ENCODE measurements at places on chromosomes 12 and 14.
A peak's percentile ranks its signal among the peaks of the same experiment; 100 is the strongest.

DNA sequence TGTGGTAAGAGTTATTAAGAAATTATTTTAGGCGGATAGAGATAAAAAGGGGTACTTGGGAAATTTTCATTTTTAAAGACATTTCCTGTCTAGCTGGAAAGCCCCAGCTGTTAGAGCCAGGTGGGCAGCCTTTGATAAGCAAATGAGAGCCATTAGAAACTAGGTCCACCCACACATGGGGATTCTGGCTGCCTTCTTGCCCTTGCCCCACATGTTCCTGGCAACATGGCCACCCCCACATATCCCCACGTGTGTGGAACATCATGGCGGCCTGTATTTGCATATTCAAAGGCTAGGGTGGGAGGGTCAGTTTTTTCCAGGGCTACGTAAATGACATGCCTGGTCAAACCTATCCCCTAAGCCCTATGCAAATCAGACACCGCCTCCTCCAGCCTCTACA is 1382.1 kb downstream of the AACS start:
- DNase-seq = no peak

GRCh38 chr12:48810903-48811431 is 7.3 kb upstream of the CACNB3 start:
- no peak for DNase-seq

DNA sequence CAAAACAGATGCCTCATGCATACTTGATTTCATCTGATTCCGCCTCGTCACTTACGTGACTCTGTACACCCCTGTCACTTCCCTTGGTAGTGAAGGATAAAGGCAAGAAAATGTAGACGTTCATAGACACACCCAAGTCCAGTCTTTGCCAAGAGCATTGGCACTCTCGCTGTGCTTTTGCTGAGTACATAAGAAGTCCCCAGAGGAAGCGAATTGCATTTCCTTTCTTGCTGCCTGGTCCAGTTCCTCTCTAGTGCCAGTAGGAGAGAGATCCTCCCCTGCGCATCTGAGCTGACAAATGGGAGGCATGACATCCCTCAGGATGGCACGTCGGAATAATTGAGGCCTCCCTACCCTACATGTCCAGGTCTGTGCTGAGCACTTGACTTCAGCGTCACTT is 21.3 kb upstream of the RIN3 start:
- no peak for DNase-seq

DNA sequence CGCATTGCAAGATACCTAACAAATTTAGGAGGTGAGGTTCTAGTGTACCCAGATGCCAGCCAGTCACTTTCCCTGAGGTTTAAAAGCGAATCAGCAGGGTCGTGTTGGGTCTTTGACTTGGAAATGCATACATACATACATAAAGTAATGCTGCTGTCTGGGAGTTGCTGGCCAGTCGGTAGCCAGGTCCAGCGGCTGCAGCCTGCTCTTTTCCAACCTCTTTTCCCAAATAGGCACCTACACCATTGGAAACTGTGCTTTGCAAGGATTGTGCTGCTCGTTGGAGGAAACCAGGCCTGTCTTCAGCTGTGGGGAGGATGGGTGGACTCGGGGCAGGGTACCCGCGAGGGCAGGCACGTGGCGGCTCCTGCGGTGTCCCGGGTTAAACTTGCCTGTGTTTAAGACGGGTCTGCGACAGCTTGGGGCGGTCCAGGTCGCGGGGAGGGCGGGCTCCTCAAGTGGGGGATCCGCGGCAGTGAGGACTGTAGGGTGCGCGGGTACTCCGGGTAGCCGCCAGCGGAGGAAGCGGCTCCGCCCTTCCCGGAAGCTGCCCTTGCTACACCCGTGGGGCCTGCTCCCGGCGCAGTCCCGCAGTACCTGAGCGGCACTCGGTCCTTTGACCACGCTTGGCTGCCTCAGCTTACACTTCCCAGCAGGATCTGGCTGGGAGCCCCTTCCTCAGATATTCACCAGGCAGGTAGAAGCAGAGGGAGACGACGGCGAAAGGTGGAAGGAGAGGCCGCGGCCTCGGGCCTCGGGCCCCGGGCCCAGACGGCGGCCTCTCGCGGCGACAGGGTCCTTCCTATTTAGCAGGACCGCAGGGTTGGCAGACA is 2.7 kb downstream of the TTC6 start:
- DNase-seq = no peak

GRCh38 chr12:89848732-89849131 is 140.1 kb upstream of the ATP2B1 start:
- no peak for DNase-seq

DNA sequence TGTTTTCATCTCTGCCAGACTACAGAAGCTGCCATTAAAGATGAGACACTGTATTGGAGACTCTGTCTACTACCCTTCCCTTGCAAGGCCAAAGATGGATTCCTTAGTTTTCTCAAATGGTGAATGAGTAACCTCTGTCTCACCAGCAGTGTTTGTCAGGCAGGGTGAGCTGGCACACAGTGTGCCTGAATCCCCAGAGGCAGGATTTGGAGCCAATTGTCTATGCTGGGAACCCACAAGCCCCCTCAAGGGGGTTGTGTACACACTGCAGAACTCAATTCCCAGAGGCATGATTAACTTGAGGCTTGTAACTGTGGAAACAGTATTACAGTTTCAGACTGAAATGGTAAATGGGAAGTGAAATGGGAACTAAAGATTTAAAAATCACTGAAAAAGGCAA is 136.8 kb upstream of the PTPRB start:
- no peak for DNase-seq

DNA sequence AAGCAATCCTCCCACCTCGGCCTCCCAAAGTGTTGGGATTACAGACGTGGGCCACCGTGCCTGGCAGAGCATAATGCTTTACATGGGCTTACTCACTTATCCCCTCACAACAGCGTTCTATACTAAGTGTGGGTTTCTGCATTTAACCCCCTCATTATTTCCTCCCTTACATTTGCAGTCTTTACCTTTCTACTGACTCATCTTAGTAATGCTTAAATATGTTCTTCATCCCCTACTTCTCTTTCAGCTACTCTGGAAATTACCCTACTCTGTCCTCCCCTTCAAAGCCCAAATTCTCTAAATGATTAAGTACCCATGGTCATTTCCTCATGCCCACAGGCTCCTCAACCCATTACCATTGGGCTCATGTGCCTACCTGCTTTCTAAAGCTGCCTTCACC is 40.7 kb downstream of the NKX2-1 start:
- DNase-seq = no peak

GRCh38 chr12:124018539-124018938 is 45.5 kb downstream of the ZNF664 start:
- no peak for DNase-seq

GRCh38 chr12:51891843-51892242 is 3.9 kb downstream of the ANKRD33 start:
- no peak for DNase-seq

DNA sequence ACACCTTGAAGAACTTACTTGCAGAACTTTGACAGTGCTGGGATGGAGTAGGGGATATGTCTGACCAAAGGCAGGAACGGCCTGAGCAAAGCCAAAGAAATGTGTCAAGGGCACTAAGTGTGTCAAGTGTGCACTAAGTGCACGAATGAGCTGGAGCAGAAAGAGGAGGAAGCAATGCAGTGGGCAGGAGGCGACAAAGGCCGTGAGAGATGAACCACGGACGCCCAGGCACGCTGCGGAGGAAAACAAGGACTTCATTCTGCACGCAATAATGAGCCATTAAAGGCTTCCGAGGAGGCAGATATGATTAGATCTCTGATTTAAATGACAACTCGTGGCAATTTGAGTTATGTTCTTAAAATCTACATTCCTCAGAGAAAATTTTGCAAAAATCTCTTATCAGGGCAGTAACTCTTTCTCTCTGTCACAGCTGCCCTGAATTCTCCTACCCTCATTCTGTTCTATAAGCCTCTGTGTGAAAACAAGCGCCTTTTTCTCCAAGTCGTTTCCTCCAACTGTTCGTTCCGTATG is 25.3 kb downstream of the GRIN2B start:
- no peak for DNase-seq

DNA sequence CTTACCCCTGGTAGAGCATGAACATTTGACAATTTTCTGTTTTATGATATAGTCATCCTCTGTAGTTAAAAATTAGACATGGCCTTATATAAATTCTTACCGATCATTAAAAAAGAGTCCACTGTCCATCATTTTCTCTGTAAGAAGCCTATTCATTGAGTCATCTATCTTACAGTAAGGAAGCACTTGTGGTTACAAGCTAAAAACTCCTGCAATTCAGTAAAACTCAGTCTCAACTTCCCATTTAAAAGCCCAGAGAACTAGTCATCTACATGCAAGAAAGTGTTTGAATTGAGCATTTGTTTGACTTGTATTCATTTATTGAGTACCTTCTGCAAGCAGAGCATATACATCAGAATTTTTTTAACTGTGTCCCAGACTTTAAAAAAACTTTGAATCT is 63.3 kb downstream of the GTF2A1 start:
- DNase-seq = no peak

DNA sequence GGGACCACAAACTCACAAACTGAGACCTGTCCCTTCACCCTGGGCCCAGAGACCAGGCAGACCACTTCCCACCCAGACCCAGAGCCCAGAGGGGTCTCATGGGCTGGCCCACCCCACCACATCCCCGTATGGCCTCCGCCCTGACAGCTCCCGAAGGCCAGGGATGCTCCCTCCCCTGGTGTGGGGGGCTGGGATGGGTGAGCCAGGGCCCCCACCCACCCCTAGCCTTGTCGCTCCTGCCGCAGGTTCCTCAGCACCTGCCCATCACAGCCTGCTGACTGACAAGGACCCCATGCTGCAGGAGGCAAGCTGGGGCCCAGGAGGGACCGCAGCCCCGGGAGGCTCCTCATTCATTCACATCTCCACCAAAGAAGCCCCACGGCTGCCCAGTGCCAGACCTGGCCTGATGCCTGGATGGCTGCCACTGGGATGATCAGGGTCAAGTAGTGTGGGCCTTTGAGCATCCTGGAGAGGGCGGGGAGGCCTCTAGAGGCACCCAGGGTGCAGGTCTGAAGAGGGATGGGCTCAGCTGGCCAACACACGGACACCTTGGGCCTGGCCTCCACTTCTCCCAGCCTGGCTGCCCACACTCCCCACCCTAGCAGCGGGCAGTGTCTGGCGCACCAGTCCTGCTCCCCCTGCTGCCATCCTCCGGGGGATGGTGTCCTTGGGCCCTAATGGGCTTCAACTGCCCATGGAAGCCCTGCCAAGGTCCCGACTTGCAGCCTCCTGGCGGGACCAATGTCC is 24.7 kb upstream of the GPR132 start:
- DNase-seq = no peak

DNA sequence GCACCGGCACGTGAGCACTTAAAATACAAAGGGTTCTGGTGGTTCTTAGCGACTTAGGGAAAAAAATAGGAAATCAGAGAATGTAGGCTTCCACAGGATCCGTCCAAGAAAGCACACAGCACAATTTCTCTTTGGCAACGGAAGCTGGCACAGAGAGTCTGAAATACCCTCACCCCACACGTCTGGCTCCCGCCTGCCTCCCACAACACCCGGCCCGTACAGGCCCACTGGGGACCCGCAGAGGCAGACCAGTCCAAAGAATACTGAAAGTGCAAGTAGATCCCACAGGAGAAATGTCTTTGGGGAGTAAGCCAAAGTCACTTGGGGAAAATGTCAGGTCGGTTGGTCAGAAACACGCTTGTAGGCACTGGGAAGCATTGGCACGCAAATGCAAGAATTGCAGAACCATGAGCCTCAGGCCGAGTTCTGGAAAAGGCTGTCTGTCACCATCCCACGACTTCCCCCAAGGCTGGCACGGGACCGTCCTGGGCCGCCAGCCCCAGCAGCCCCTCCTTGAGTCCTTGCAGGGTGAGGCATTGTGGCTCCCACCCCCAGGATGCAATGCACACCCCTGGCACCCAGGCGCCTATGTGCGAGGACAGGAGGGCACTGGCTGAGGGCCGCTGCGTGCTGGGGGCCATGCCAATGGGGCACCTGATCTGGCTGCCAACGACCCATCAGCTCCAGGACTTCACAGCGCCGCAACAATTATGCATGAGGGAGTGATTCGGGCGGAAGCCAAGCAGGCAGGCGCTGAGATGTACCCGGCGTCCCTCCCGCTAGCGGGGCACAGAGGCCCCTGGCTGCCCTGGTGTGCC is 29.7 kb downstream of the CHGA start:
- no peak for DNase-seq

- DNase-seq = no peak
Measured at GRCh38 chr14:84544486-84545131, 985.3 kb upstream of the FLRT2 start.

GRCh38 chr14:81091139-81091538 is 129.6 kb downstream of the GTF2A1 start:
- no peak for DNase-seq

GRCh38 chr12:7175493-7175892 is 14.0 kb upstream of the PEX5 start:
- no peak for DNase-seq

GRCh38 chr14:20760950-20761349 is 7.3 kb upstream of the EDDM3B start:
- DNase-seq = no peak

DNA sequence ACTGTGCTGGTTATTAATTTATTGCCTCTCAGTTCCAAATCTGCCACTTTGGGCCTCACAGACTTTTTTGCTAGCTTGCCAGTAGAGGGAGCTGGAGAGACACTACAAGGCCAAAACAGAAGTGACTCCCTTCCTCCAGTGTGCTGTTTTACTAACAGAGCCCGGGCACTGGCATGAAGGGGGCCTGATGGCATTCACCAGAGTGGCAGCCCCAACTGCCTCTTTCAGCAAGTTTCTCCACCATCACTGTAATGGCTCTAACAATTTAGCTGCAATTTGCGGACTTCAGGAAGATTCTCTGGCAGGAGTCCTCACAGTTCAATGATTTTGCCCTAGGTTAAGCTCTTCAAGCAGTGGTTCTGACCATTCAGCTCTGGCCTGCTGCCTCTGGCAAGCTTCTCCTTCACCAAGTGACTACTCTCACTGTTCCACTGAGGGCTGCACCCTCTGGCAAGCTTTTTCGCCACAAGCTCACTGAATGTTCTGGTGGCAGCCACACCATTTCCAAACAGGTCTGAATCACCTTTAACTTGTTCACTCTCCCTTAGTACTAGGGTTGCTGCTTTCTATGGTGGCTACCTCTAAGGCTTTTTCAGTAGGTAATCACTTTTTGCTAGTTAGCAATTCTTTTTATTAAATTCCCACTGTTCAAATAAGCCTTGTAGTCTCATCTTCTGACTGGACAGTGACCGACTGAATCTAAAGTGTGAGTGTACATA is 104.9 kb downstream of the ZC3H14 start:
- peak; percentile 60 for DNase-seq

Data from NCI-H2107 (cell line).